ENCODE measurements at places on chromosomes 3 and 15.

GRCh38 chr15:26013981-26014380 is 150.9 kb upstream of the ATP10A start:
- DNase-seq: peak; percentile 41

DNA sequence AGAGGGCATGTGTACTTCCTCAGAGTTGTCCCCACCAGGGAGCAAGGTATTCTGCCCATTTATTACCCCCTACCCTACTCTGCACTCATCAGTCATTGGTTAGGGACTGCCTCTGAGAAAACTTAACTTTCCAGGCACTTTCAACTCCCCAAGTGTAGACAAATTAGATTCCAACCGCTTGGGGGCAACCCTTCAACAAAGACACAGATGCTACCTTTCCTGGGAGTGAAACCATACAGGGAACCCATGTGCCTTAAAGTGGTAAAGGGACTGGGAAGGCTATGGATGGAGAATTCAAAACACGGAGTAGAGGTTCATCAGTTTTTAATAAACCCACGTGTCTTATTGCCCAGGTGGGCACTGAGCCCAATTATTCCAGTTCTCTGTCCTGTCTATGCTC is 19.4 kb upstream of the UBE2E2 start:
- peak; percentile 56 for DNase-seq

DNA sequence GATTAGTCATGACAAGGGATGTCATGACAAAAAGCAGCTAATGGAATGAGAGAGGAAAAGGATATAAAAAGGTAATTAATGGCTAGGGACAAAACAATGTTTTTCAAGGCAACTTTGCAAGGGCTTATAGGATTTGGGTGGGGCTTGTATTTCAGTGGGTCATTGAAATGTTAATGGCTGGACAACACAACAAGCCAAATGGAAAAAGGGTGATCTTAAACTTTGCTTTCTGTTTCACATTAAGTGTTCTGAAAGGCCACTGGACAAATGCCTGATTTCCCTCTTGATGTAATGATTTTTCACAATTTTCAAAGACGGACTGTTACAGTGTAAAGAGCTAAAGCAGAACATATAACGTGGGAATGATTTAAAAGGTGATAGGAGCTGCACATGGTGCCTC is 345.0 kb downstream of the TUSC7 start:
- no peak for DNase-seq

DNA sequence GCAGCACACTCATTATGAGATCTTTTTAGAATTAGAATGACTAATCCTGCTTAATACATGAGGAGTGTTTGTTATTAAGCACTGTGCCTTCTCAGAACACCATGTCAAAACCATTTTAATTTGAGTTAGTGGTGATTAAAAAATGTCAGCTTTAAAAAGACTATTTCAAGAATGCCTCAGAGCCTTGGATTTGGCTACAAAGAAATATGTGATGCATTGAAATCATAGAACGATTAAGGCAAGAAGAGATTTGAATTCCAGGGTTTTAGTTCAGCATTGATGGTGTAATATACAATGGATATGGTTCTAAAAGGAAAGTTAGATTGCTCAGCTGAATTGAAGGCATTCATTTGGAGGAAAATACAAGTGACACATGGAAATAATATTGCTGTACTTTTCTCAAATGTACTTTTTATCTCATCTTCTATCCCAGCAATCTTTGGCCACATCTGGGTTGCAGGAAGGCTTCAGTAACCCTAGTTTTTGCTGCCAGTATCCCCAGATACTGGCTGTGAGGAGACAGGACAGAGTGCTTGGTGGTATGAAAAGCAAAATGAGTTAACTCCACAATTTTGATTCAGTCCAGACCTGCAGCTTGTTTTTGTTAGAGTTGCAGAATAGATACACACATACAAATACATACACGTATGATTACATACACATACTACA is 303.8 kb downstream of the CLSTN2 start:
- no peak for DNase-seq

GRCh38 chr3:47342151-47342550 is 38.7 kb upstream of the PTPN23 start:
- no peak for DNase-seq

DNA sequence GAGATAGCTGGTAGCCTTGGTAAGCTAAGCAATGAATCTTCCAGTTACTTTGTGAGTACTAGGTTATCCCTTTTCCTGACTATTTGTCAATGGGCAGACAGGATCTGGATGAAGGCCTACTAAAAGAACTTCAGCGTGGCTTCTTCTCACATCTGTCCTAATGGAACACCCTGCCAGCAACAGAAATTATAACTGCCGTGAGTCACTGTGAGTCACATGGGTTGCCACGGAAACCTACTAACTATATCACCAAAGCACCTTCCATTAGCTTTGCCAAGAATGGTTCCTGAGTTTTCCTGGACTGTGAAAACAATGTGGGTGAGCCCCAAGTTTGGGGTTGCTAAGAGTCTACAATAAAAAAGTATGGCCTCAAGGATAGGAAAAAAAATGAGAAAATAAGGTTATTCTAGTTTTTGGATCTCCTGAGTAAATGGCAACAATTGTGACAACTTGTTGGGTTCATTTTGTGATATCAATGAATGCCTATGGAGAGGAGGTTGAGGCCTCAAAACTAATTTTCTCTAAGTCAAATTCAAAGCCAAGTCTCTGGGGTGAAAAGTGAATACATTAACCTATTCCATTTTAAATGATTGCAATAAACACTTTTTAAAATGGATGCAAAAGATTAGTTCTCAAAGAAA is 195.1 kb upstream of the ICE2 start:
- no peak for DNase-seq

GRCh38 chr3:22010997-22011396 is 260.0 kb upstream of the ZNF385D start:
- no peak for DNase-seq

GRCh38 chr3:141875893-141876380 is 506 bp upstream of the ATP1B3 start:
- DNase-seq: no peak

DNA sequence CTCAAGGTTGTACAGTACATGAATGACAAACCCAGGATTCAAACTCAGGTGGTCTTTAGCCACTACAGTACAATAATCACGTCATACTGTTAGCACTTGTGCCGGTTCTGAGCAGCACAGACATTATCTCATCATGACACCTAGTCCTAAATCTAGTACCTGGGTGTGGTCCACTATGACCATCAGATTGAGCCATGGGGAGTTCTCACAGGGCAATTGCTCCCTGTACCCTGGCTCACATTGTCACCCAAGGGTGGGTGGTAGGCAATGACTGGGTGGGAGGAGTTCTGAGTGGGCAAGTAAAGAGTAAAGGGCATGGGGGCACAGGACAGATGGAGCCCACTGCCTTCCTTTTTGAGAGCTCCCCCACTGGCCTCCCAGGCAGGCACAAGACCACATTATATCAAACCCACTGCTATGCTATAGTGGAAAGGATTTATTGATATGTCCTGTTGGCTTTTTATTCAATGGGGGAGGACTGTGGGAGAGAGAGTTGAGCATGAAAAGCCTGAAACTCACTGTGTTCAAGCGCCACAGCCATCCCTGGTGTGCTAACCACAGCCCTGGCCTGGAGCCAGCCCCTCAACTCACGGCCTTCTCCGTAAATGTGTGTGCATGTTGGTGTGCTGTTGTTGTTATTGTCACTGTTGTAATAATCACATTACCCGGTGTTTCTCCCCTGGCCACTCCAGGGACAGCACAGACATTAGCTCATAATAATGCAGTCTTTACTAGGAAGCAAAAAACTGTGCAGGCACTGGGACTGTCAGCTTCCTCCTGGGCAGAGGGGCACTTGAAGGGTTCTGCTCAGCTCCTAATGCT is 27.3 kb downstream of the ADCY5 start:
- DNase-seq: no peak

DNA sequence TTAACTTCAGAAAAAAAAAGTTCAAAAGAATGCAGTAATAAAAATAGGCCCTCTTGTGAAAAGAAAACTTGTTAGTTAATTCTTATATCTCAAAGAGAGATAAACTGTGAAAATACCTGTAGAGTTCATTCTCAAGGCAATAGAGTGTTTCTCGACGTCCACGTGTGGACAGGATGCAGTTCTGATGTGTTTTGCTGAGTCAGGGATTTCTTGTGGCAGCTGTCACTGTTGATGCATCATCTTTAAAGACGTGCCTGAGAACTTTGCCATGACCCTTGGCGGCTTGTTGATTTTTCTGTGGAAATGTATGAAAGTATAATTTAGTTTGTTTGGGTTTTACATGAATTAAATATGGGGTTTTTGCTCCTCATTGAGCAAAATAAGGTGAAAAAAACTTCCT is 702.2 kb downstream of the NLGN1 start:
- DNase-seq: no peak
